ENCODE measurements at places on chromosomes 11 and 22. TPM values are rescaled to one million over a fixed set of nuclear protein-coding genes. Genes with fewer than 3 reads are reported as not detected.
A peak's percentile ranks its signal among the peaks of the same experiment; 100 is the strongest.

- H3K27ac ChIP-seq, result no peak overlapping the region
- peaks cover 12% of the 10 kb centered on the region for H3K27me3 ChIP-seq
- no peak for DNase-seq
- H3K36me3 ChIP-seq, result no peaks in the 10 kb centered on the region
- H3K4me1 ChIP-seq, result 0 out of 3 replicates have a peak, but pooled peaks cover 3% of the 10 kb centered on the region
- H3K4me3 ChIP-seq, result peak overlapping the region; percentile 44
Measured at GRCh38 chr11:76671237-76671592, 668 bp upstream of the LRRC32 start.

DNA sequence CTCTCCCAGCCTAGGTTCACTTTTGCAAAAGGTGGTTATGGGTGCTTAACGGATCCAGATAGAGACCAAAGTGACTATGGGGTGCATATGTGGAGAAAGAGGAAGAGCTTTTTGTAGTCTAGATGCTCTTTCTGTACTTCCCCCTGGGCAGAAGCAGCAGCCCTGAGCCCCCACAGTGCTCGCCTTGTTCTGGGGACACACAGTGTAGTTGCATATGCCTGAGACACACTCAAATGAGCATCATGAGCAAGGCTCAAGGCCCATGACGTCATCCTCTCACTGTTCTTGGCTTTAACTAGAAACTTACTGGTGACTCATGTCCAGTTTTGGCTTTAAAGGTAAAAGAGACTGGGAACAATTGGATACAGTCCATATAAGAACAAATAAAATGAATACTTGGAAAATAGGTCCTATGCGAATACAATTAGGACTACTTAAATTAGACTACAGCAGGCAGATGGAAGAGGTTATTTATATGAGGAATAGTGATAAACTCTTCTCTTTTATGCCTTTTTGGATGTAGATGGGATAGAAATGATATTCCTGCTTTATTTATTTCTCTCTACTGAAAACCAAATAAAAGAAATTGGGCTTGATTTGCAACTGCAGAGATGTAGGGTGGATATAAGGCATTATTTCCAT lies 20.1 kb upstream of the PEX26 start:
- peaks cover 19% of the 10 kb centered on the region for H3K27me3 ChIP-seq
- H3K27ac ChIP-seq, result no peak overlapping the region
- H3K4me3 ChIP-seq, result no peak overlapping the region
- peak; percentile 38 for DNase-seq

DNA sequence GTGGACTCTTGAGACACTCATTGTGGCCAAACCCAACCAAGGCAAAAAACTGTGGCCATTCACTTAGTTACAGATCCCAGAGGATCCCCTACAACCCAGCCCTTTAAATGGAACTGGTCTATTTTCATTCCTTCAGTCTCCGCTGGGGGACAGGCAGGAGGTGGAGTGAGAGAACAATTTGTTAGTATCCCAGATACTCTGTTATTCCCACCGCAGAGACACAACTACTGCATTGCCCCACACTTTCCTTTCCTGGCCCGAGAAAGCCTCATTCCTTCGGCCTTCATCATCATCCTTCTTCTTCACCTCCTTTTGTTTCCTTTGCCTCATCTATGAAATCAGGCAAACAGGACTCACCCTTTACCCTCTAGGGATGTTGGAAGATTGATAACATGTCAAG lies 191.1 kb downstream of the NTM start:
- peaks cover 8% of the 10 kb centered on the region for H3K27me3 ChIP-seq
- H3K4me1 ChIP-seq, result no peaks in the 10 kb centered on the region
- H3K36me3 ChIP-seq, result no peaks in the 10 kb centered on the region
- H3K4me3 ChIP-seq, result no peak overlapping the region
- DNase-seq, result no peak
- H3K27ac ChIP-seq, result no peak overlapping the region

GRCh38 chr22:20174785-20175596 lies 24.1 kb upstream of the CCDC188 start:
- H3K27ac ChIP-seq, result no peak overlapping the region
- peak; percentile 73 for DNase-seq
- H3K4me1 ChIP-seq, result peaks cover 57% of the 10 kb centered on the region
- H3K27me3 ChIP-seq, result peaks cover 98% of the 10 kb centered on the region

DNA sequence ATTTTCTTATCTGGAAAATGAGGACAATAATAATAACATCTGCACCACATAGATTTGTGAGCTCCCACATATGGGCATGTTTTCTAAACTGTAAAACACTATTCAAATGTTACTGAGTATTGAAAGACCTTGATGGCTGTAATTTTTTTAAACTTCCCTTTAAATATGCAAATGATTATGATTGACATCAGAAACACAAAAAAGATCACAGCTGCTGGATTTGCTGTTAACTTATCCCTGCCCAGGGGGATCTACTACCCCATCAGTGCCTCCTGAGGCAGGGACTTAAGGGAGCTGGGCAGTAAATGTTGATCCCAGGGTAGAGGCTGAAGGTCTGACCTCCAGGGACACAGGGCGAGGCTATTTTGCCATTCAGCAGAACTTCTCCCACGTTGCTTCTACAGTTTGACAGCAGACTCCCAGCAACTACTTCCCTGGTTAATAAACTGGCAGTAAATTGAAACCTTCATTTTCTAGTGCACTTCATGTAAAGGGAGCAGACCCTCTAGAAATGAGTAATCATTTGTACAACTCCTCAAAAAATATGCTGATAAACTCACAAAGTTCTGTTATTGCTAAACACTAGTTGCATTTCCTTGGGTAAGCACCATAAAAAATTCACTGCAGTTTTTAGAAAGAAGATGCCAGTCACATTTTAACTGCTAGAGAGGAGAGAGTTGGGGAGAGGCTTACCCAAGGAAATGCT lies 20.3 kb downstream of the TMPRSS5 start:
- peaks cover 39% of the 10 kb centered on the region for H3K4me1 ChIP-seq
- no peak for DNase-seq
- no peaks in the 10 kb centered on the region for H3K27me3 ChIP-seq
- H3K4me3 ChIP-seq, result no peak overlapping the region
- H3K27ac ChIP-seq, result no peak overlapping the region

GRCh38 chr22:20112623-20113511 lies 3.0 kb upstream of the RANBP1 start:
- H3K27me3 ChIP-seq, result no peaks in the 10 kb centered on the region
- H3K27ac ChIP-seq, result no peak overlapping the region
- peaks cover 10% of the 10 kb centered on the region for H3K4me1 ChIP-seq
- DNase-seq, result no peak
- H3K4me3 ChIP-seq, result no peak overlapping the region

- no peaks in the 10 kb centered on the region for H3K36me3 ChIP-seq
- H3K4me1 ChIP-seq, result no peaks in the 10 kb centered on the region
- no peak overlapping the region for H3K4me3 ChIP-seq
- no peak for DNase-seq
Measured at GRCh38 chr22:26709617-26710390, 52.4 kb downstream of the MIAT start.

- no peaks in the 10 kb centered on the region for H3K36me3 ChIP-seq
- DNase-seq, result no peak
- no peak overlapping the region for H3K27ac ChIP-seq
- H3K27me3 ChIP-seq, result peaks cover 31% of the 10 kb centered on the region
- H3K4me1 ChIP-seq, result no peaks in the 10 kb centered on the region
Measured at GRCh38 chr11:44964526-44965209, 14.0 kb upstream of the TP53I11 start.

DNA sequence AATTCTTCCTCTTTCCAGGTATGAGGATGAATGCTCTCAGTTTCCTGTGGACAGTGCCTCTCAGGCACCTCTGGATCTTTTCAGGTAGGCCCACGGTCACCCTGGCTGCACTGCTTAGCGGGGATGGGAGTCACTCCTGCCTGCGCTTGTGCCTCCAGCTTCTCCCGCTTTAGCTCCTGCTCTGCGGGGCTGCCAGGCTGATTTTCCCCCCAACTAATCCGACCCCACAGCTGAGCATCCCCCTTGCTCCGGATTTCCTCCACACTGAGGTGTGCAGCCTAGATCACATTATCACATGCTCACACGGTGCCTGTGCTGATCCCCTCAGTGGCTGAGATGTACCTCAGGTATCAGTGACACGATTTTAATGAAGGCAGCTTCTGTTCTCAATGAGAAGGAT lies 879.1 kb downstream of the OPCML start:
- DNase-seq, result no peak
- no peak overlapping the region for H3K4me3 ChIP-seq
- no peak overlapping the region for H3K27ac ChIP-seq
- H3K36me3 ChIP-seq, result no peaks in the 10 kb centered on the region
- H3K4me1 ChIP-seq, result no peaks in the 10 kb centered on the region

GRCh38 chr22:45157907-45158306 lies 5.8 kb upstream of the NUP50 start:
- DNase-seq, result no peak
- no peaks in the 10 kb centered on the region for H3K4me1 ChIP-seq
- H3K27me3 ChIP-seq, result no peaks in the 10 kb centered on the region
- H3K4me3 ChIP-seq, result no peak overlapping the region
- H3K36me3 ChIP-seq, result peaks cover 13% of the 10 kb centered on the region
- H3K27ac ChIP-seq, result no peak overlapping the region

DNA sequence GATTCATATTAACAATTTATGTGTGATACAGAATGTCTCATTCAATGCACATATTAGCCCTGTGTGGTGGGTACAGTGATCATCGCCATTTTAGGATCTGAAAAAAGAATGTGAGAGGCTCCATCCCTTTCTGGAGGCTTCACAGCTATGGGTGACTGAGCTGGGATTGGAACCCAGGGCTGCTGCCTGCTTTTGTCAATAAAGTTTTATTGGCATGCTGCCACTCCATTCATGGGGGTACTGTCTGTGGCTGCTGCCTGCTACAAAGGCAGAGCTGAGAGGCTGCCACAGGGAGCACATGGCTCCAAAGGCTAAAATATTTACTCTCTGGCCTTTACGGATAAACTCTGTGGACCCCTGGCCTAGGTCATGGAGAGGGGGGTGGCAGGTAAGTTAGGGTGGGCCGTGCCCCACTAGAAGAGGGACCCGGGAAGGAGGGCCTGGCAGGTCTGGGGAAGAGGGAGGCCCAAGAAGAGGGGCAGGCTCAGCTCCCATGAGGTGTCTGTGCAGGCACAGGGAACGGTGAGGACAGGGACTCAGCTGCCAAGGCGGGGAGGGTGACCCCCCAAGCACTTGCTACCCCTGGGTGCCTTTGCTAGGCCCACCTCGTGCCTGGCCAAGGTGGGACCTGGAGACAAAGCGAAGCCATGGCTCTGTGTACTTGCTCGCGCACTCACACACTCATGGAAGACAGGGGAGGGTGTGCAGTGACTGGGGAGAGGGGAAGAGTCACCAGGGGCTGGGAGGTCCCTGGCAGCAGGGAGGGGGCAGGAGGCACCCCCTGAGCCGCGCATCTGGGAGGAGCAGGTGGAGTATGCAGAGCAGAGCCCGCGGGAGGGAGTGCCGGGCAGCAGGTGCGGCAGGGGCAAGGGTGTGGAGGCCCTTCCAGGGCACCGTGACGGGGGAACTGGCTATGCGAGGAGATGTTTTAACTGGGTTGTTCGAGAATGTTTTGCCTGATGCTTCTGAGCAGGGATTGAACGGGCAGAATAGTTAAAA lies 335.3 kb downstream of the CTTN start:
- peaks cover 15% of the 10 kb centered on the region for H3K27me3 ChIP-seq
- no peak overlapping the region for H3K4me3 ChIP-seq
- H3K27ac ChIP-seq, result no peak overlapping the region
- no peak for DNase-seq

DNA sequence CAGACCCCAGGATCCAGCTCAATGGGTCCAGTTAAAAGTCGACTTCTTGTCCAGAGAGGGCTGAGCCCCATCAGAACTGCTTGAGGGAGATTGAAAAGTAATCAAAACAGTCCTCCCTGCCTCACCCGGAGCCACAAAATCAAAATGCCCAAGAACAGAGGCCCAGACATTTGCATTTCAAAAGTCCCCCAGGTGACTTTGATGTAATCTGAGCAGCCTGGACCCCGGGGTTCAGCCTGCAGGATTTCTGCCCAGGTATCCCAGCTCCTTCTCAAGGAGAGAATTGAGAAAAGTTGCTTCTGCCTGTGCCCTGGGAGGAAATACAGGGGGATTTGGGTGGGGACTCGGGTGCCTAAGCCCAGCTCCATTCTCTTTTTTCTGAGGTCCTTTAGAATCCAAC lies 1385.0 kb downstream of the TBC1D22A start:
- no peak overlapping the region for H3K27ac ChIP-seq
- no peaks in the 10 kb centered on the region for H3K4me1 ChIP-seq
- no peaks in the 10 kb centered on the region for H3K36me3 ChIP-seq

GRCh38 chr11:90309693-90310092 lies 86.8 kb upstream of the CHORDC1 start:
- H3K4me1 ChIP-seq, result no peaks in the 10 kb centered on the region
- no peak for DNase-seq
- no peaks in the 10 kb centered on the region for H3K27me3 ChIP-seq

DNA sequence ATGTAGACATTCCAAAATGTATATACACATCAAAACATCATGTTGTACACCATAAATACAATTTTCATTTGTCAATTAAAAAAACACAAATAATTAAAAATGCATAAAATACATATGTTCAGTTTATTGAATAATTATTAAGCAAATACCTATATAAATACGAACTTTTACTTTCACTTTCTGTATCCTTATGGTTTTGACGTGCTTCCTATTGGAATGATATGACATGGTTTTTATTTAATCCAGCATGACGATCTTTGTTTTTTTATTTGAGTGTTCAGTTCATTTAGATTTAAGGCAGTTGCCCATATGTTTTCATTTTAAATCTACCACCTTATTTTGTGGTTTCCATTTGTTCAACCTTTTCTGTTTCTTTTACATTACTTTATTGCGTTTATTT lies 198.3 kb upstream of the PLET1 start:
- no peaks in the 10 kb centered on the region for H3K27me3 ChIP-seq
- DNase-seq, result no peak
- no peaks in the 10 kb centered on the region for H3K36me3 ChIP-seq
- H3K4me3 ChIP-seq, result no peak overlapping the region

GRCh38 chr11:2107521-2107920 lies 31.7 kb downstream of the IGF2 start:
- no peaks in the 10 kb centered on the region for H3K4me1 ChIP-seq
- DNase-seq, result no peak
- no peak overlapping the region for H3K4me3 ChIP-seq
- H3K36me3 ChIP-seq, result no peaks in the 10 kb centered on the region

- peaks cover 4% of the 10 kb centered on the region for H3K4me1 ChIP-seq
- DNase-seq, result no peak
- H3K4me3 ChIP-seq, result no peak overlapping the region
- no peak overlapping the region for H3K27ac ChIP-seq
- no peaks in the 10 kb centered on the region for H3K36me3 ChIP-seq
Measured at GRCh38 chr11:60615497-60615896, 83.9 kb upstream of the MS4A8 start.

GRCh38 chr11:112941104-112941503 lies 20.1 kb upstream of the NCAM1 start:
- no peak overlapping the region for H3K27ac ChIP-seq
- no peak for DNase-seq
- H3K4me3 ChIP-seq, result no peak overlapping the region
- H3K4me1 ChIP-seq, result no peaks in the 10 kb centered on the region
- no peaks in the 10 kb centered on the region for H3K27me3 ChIP-seq

CYP2D6 gene
- total RNA-seq, result 0.18 TPM

PACS1 gene
- 28.1 TPM for total RNA-seq

MMP13 gene
- total RNA-seq, result not detected

MISFA gene
- total RNA-seq, result 6.3 TPM

OR51A2 gene
- not detected for total RNA-seq

RIC3 gene
- 0.16 TPM for total RNA-seq

CHST1 gene
- not detected for total RNA-seq

P2RY6 gene
- total RNA-seq, result not detected

GUCY1A2 gene
- not detected for total RNA-seq

RIMBP3C gene
- 0.89 TPM for total RNA-seq

All from K562 (cell line).